Activated effector memory CD4-positive, alpha-beta T cell treated with Interleukin-2 at 50 U/mL for 16 hours (primary cell): ENCODE measurements at places on chromosomes 5 and 9.
A peak's percentile ranks its signal among the peaks of the same experiment; 100 is the strongest.

DNA sequence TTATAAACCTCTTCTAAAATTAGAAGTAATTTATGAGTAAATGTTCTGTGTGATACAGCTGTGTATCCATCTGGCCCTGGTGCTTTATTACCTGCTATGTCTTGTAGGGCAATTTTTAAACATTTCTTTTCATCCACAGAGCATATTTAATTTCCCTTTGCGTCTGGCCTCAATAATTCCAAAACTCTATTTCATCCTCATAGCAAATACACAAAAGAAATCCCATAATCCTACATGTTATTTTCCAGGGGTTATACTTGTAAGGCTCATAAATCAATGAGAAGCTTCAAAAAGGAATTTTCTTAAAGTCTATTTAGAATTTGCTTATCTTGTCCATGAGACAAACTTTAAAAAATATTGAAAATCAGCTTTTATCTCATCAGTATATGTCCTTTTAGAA is 167.0 kb downstream of the TTC39B start:
- no peak for DNase-seq

GRCh38 chr9:2059274-2059929 is 44.3 kb downstream of the SMARCA2 start:
- DNase-seq: no peak

- no peak for DNase-seq
Measured at GRCh38 chr5:73214996-73215395, 42.0 kb downstream of the TMEM174 start.

DNA sequence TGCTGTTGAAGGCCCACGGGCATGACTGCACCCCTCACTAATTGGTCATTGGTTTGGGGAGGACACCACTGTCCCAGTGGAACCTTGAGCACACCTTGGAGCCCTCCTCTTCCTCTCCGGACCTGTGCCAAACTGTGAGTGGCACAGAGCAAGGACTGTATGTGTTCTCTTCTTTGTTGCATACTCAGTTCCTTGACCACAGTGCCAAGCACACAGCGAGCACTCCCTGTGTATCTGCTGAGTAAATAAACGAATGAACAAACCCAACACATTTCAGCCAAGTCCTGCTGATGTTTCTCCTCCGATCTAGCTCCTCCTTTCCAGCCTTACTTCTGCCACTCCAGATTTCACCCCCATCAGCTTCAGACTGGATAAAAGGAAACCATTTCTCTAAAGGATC is 2.7 kb upstream of the TRIM52 start:
- DNase-seq: no peak

GRCh38 chr5:16934123-16934522 is 2.0 kb downstream of the MYO10 start:
- no peak for DNase-seq

DNA sequence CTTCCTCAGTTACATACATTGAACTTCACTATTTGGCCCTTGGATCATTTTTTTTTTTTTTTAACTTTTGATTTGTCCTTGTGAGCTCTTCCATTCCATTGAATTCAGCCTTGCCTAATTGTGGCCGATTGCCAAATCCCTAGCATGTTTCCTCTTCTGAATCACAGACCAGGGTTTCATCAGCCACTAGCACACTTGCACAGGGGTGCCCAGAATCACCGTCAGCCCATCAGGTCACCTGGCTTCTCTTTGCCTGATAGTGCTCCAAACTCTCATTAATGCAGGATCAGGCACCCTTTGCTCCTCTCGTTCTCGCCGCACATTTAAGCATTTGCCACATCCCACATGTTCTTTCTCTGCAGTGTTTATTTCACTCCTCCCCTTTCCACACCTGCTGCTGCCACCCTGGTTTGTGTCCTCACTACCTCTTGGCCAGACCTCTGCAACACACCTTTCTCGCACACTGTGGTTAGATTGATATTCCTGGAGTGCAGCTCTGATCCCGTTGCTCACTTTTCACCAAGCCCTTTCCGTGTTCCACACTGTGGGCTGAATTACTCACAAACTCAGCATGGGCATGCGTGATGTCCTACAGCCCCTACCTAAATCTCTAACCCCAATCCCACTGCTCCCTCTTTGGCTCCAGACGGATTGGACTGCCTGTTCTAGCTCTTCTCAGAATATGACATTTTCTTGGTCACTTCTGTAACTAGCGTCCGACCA is 9.8 kb downstream of the PIK3R1 start:
- no peak for DNase-seq

- no peak for DNase-seq
Measured at GRCh38 chr5:83126501-83126900, 49.2 kb downstream of the XRCC4 start.

DNA sequence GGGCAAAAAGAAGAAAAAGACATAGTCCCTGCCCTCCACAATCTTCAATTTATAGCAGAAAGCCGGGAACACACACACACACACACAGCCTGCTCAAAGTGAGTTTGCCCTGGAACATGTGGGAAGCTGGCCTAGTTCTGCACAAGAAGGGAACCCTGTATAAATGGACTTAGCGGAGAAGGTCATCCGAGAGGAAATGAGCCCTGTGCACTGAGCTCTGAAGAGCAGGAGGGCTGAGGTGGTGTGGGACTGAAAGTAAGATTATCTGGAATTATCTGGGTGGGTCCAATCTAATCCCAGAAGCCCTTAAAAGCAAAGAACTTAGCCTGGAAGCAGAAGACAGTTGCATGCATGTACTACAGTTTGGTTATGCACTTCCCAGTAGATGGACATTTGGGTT is 90.0 kb upstream of the CTSV start:
- DNase-seq: no peak

DNA sequence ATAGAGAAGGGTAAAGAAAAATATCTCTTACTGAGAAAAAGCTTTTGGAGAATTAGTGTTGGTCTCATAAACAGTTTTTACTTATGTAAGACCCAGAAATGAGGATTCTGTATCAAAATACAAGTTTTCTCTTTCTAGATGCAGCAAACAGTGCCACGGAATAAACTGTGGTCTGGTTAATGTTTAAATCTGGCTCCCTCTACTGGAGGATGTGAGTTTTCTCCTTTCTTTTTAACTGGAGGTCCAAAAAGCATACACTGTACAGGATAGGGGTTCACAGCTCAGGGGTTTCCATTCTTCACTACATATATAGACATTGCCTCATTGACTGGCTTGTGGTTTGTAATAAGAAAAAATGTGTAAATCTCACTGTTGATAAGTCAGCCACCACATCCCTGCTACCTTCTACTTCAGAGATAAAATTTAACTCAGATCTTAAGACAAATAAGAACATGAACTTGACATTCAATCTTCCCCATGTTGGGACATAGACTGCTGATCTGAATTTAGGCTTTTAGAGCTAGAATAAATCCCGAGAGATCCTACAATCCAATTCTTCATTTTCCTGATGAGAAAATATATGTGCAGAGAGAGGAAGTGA is 98.9 kb downstream of the CFAP95 start:
- DNase-seq: no peak

DNA sequence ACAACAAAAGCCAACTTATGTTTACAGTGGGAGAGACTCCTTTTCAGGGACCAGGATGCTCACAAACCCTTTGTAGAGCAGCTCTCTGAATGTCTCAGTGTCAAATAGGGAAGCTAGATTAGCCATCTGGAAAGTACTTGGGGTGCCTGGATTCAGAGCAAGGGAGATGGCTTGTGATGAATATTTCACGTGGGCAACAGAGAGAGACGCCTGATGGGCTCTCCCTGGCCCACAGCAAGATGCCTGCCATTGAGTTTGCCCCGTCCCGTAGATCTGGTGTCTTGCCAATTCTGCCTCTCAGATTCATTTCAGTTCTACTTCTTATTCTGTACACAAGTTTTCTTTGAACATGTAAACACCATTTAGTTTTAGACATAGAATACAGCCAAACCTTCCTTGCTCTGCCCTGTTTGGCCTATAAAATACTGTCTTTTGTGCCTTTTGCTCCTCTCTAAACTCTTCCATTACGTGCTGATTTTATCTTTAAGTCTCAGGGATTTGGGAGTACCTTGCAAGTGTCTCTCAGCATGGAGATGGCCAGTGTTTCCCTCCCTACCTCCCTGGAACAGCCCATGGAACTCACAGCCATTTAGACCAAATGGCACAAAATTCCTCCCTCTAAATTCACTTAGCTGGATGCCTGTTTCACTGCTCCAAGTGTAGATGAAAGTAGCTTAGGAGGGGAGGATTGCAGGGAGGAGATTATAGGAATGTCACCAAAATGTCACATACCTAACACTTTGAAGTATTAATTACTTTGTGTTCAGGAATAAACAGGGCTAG is 234.3 kb downstream of the SAXO1 start:
- DNase-seq: no peak

DNA sequence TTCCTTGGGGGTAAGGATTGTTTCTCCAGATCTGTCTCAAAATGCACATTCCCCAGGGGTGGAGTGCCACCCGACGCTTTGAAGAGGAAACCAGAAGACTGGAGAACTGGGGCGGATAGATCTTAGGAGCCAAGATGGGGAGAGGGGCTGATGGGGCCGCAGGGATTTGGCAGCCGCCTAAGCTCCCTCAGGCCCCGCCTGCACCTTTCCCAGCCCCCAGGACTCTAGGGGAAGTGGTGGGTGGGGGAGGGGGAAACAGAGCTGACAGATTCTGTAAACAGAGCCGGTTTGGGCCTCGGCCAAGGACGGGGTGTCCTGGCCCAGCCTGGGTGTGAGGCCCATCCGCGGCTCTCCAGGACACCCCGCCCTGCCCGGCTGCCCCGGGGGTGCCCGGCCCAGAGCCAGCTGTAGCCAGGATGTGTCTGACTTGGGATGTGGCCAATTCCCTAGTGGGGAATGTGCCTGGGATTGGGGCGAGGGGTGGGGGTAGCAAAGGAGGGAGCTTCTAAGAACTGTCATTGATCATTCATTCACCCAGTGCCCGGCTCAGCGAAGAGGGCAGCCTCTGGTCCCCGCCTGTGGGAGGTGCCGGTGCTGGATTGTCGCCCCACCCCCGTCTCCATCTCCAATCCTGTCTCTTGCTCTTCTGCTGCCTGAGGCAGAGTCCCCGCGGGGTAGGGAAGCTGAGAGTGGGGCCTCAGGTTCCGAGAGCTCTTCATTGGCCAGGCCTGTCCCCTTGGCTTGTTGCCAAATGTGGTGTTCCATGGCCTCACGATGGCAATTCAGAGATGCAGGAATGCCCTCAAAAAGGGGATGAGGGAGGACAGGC is 54.8 kb upstream of the CDKN2AIPNL start:
- DNase-seq: peak; percentile 5

DNA sequence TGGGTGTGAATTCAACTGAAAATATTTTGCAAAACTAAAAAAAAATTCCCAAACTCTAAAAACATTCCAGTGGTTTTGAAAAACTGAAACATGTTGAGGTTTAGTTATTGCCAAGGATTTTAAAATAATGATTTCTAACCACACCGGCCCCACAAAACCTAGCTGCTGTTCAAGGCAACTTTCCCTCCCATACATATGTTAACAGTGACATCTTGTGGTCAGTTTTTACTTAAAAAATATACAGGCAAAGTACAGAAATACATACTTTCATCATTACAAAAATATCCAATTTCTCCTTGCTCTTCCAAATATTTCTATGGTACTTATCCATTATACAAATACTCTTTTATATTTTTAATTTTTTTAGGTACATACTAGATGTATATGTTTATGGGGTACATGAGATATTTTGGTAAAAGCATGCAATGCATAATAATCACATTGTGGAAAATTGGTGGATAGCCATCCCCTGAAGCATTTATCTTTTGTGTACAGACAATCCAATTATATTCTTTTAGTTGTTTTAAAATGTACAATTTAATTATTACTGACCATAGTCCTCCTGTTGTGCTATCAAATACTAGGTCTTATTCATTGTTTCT is 34.4 kb upstream of the MRPS30 start:
- DNase-seq: no peak

GRCh38 chr5:157177953-157178352 is 2.7 kb upstream of the ITK start:
- DNase-seq: no peak

GRCh38 chr9:87213948-87214347 is 266.6 kb upstream of the GAS1 start:
- no peak for DNase-seq

DNA sequence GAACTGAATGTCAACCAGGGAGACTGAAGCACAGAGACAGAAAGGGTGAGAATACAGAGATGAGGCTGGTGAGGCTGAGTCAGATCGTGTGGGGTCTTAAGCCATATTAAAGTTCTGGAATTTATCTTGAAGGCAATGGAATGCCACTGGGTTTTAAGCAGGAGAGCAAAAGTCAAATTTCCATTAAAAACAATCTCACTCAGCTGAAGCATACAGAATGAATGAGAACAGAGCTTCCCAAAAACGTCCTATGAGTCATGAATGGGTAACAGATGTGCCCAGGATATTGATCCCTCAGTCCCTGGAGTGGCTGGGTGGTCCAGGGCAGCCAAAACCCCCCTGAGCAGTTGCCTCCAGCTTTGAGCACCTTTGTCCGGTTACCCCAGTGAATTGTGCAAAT is 44.9 kb downstream of the PFDN1 start:
- no peak for DNase-seq

DNA sequence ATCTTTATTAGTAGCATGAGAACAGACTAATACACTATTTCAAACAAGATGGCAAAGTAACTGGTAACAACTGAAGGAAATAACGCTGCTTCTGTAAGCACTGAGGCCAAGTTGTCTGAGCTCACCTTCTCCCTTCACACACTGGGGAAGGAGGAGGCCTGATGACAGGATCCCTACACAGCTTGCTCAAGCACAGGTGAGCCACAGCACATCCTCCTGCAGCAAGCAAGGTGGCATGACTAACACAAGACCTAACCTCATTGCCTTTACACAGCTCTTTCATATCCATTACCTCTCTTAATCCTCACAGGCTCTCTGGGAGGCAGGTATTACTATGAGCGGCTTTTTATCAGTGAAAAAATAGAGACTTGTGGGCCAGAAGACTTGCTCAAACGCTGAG is 83.3 kb downstream of the ARL15 start:
- no peak for DNase-seq

DNA sequence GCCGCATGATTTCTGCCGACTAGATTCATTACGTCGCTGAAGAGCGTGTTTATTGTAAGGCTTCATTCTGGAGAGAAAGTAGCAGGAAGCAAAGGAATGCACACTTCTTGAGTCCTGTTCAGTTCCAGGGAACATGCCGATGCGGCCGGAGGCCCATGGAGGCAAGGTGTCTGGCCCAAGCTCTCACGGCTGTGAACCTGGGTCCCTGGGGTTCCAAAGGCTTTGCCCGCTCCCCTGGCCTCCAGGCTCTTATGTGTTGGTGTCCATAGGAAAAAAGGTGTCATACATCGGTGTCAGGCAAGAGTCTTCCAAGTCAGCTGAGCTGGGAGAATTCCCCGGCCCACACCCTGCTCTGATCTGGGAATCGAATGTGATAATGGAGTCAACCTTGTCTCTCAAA is 64.7 kb downstream of the WWC1 start:
- DNase-seq: no peak
